ENCODE measurements at places on chromosomes 11 and 22.
A peak's percentile ranks its signal among the peaks of the same experiment; 100 is the strongest.

DNA sequence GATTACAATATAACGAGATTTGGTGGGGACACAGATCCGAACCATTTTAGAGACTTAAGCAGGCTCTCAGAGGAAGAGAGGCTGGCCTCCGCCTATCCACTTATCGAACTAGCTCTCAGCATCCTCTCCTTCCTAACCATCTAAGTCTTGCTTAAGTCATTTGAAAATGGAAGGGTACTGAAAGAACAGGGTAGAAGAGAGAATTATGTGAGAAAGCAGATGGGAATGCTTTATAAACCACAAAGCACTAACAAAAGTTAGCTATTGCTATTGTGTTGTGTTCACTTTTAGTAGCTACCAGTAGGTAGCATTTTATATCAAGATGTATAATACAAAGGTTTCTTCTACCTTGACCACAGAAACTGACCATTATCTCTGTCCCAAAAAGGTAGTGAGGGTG lies 153.4 kb upstream of the CADM1 start:
- DNase-seq: no peak

GRCh38 chr11:85752890-85753581 lies 57.9 kb downstream of the SYTL2 start:
- DNase-seq: peak; percentile 63

DNA sequence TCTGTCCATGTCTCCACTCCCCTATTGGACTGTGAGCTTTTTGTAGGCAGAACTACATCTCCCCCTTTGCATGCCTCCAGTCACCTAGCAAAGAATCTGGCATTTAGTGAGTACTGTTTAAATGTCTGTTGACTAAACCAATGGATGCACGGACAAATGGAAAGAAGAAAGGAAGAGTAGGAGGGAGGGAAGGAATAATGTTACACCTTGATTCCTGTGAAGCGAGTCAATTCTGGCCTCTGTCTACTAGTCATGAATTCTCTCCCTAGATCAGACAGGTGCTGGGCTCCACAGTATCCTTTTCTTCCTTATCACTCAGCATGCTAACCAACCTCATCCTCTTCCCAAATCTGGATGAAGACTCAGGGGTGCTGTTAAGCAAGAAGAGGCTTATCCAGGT lies 33.6 kb downstream of the GALNT18 start:
- no peak for DNase-seq

GRCh38 chr22:36027935-36028645 lies 534 bp downstream of the RBFOX2 start:
- no peak for DNase-seq

- DNase-seq: no peak
Measured at GRCh38 chr11:61626580-61627380, 45.9 kb upstream of the SYT7 start.

- DNase-seq: peak; percentile 53
Measured at GRCh38 chr11:57311109-57311936, 13.4 kb downstream of the TNKS1BP1 start.

GRCh38 chr11:103322821-103323220 lies 213.6 kb downstream of the DYNC2H1 start:
- no peak for DNase-seq

GRCh38 chr11:106076171-106076918 lies 802 bp downstream of the KBTBD3 start:
- no peak for DNase-seq

DNA sequence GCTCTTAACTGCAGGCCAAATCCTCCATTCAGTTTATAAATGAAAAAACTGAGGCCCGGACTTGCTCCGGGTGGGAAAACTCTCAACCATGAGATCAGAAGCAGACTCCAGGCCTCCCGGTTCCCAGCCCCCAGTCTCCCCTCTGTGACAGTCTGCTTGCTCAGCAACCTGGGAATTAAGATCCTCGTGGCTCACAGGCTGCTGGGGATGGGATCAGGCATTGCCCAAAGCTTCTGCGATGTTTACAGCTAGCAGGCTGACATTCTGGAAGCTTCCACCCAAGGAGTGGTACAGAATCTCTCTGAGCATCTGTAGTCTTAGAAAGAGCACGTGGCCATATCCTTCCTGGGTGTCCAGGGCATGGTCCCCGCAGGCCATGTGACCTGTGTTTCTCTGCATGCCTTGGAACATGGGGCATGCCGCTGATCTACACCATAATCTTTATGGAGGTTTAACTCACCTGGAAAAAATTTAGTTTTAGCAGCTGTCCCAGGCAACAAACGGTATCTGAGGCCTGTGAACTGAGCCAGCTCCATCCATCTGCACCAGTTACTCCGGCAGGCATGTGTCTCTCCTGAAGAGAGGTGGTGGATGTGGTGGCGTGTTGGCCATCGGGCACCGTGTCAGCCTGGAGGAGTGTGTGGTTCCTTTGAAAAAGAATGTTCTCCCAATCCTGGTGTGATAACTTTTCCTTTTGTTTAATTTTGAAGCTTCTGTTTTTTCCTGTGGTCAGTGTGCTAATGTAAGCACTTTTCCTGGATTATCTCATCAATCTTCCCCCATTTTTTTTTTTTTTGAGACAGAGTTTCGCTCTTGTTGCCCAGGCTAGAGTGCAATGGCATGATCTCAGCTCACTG lies 7.9 kb downstream of the FBLN1 start:
- no peak for DNase-seq

GRCh38 chr11:57596266-57596885 lies 1.1 kb upstream of the SERPING1 start:
- DNase-seq: no peak

GRCh38 chr11:48122656-48123055 lies 94.0 kb upstream of the OR4B1 start:
- DNase-seq: no peak

- no peak for DNase-seq
Measured at GRCh38 chr22:39283322-39284141, 35.9 kb downstream of the RPL3 start.

DNA sequence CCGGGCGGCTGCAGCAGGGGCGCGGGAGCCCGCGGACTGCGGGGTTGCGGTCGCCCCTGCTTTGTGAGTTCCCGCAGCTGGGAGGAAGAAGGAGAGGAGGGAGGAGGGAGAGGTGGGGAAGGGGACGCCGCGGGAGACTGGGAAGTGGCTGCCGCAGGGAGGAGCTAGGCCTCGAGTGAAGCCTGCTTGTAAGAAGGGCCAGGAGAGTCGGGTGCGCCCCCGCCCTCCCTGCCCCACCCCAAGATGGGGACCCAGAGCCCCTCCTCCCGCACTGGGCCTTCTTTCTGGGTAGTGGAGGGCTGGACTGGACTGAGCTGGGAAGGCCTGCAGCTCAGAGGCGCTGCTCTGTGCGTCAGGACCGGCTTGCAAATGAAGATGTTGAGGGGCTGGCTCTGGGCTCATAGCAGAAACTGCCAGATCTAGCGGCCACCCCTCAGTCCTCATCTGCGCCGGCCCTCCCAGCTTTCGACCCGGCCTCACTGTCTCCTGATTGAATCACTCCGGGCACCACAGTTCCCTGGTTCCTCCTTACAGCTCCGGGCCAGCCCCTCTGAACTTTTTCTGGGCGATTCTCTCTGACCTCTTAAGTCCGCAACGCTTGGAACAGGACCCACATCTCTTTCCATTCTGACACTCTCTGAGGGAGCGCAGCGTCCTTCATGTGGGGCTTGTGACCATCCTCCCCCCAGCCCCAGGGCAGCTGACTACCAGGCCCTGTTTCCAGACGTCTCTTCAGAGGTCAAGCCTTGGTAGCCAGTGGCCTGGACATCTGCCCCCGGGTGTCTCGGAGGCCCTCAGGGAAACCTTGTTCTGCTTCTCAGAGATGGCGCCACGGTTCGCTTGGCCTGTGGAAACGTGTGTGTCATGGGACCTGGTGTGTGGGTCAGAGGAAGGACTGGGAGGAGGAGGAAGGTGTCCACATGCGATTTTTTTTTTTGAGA lies 21.9 kb downstream of the SERPINH1 start:
- no peak for DNase-seq

- DNase-seq: no peak
Measured at GRCh38 chr22:23113067-23113846, 28.5 kb downstream of the RSPH14 start.

DNA sequence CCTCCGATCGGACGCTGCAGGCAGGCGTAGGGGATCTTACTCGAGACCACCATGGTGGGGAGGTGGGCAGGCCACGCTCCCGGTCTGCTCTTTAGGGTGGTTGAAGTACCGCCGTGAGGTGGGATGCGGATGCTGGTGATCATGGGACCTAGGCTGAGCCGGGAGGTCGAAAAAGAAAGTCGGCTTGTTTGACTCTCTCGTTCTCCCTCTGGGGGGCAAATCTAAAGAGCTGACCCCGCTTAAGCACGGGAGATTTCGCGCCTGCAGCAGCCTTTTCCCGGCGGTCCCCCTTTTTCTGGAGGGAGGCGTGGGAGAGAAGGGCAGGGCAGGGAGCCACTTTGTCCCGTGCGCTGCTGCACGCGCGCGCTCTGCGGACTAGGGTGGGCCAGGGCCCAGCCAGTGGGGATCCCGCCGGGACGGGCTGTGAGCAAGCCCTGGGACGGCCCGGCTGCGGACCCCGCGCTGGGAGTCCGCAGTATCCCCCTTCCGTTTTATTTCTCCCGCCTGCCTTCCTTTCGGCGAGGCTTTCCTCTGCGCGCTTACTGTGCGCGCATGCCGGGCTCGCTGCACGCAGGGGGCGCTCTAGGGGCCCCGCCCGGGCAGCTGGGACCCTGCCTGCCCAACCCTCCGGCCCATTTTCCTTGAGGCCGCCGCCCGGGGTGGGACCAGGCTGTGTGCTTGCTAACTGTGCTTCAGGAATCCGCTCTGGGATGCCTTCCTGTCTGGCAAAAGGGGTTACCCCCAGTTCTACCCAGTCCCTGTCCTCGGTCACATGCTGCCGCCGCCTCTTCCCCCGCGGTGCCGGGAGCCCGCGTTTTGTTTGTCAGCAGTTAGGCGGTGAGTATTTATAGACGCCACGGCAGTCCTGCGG lies 81.0 kb downstream of the PRR5L start:
- no peak for DNase-seq

- no peak for DNase-seq
Measured at GRCh38 chr11:71095294-71095850, 157.0 kb downstream of the SHANK2 start.

- DNase-seq: no peak
Measured at GRCh38 chr22:33524511-33525260, 395.6 kb downstream of the LARGE1 start.

- no peak for DNase-seq
Measured at GRCh38 chr11:118929501-118930093, 3.9 kb upstream of the BCL9L start.

- no peak for DNase-seq
Measured at GRCh38 chr11:68445531-68446035, 15.0 kb upstream of the PPP6R3 start.

GRCh38 chr11:124898711-124899110 lies 1.0 kb upstream of the ROBO4 start:
- DNase-seq: no peak

GRCh38 chr11:107962181-107962580 lies 33.9 kb downstream of the RAB39A start:
- no peak for DNase-seq

DNA sequence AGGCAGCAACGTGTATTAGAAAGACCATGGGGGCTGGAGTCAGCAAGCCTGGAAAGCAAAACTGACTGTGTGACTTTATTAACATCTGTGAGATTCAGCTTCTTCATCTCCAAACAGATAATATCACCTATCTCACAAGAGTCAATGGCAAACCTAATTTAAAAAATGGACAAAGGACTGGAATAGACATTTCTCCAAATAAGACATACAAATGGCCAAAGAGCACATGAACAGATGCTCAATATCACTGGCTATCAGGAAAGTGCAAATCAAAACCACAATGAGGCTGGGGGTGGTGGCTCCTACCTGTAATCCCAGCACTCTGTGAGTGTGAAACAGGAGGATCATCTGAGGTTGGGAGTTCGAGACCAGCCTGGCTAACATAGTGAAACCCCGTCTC lies 69.6 kb downstream of the CLPB start:
- DNase-seq: no peak

GRCh38 chr11:59302991-59303390 lies 55.7 kb upstream of the OR5AN1 start:
- no peak for DNase-seq

- DNase-seq: no peak
Measured at GRCh38 chr11:109911488-109911887, 181.7 kb upstream of the ZC3H12C start.

GRCh38 chr11:19201737-19202605 lies at the start of gene CSRP3:
Gene CSRP3 (minus strand): TSS chr11:19201983. CDS start chr11:19192448, 9,535 bp downstream.
- no peak for DNase-seq

GRCh38 chr11:122179961-122180834 lies 64.2 kb upstream of the BLID start:
- no peak for DNase-seq
